NCI-H1092 (cell line): ENCODE measurements at places on chromosomes 11 and 22.

DNA sequence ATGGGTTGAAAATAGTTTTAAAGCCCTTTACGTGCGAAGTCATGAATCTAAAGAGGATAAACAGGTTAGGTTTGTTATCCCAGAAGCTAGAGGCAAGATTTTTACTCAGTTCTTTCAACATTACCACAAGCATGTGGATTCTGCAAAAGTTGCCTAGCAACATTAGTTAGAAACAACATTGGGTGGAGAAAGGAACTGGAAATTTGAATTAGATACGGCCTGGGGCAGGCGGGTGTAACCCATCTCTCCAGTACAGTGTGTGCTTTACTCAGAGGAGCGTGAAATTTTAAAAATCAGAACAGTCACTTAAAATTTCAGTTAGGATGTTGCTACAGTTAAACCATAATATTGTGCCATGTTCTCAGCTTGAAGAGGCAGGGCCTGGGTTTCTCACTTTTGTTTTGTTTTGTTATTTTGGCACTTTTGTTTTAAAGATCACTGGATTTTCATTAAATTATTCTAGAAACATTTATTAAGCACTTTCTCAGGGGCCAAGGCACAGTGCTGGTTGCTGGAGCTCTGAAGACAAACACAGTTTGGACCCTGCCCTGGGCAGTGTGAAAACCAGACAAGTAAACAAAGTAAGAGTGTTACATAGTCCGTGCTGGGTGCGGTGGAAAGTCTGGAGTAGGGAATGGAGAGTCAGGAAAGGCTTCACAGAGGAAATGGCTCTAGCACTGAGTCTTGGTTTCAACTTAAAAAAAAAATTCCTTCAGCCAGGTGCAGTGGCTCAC is 4.4 kb upstream of the WEE1 start:
- no peak for DNase-seq

DNA sequence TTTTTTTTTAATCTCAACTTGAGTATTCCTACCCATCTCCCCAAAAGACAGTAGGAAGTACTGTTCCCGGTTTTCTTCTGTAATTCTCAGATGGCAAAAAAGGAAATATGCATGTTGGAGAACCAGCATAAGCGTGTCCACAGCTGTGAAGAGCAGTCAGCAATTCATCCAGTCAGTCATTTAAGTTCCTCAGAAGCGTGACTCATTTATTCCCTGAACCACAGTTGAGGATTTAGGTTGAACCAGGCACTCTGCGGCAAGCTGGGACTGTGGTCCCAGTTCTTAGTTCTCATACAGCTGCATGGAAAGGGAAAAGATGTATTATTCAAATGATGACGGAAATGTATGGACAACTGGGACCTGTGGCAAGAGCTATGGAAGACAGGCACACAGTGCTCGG is 61.0 kb upstream of the MYO18B start:
- no peak for DNase-seq

- no peak for DNase-seq
Measured at GRCh38 chr11:115421992-115422689, 82.1 kb downstream of the CADM1 start.

DNA sequence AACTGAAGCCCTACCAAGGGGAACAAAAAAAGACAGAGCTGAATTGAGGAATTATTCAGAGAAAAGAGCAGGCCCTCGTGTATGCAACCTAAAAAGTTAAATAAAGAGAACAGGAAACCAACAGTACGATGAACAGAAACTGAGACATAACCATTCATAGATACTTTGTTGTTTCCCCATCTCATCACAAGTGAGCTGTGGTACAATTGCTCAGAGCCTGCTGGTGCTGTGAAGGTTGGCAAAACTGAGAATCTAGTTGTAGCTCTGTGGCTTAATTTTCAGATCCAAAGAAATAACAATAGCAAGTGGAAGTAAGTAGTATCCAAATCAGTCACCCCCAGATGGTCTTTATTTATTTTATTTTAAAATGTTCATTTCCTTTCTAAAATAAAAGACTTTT is 37.7 kb upstream of the BLID start:
- DNase-seq: no peak

- DNase-seq: no peak
Measured at GRCh38 chr11:67033661-67034166, 10.8 kb downstream of the SYT12 start.

GRCh38 chr11:4039011-4039410 is 55.6 kb upstream of the RRM1 start:
- no peak for DNase-seq

GRCh38 chr11:44527476-44527875 is 38.0 kb upstream of the CD82 start:
- no peak for DNase-seq

DNA sequence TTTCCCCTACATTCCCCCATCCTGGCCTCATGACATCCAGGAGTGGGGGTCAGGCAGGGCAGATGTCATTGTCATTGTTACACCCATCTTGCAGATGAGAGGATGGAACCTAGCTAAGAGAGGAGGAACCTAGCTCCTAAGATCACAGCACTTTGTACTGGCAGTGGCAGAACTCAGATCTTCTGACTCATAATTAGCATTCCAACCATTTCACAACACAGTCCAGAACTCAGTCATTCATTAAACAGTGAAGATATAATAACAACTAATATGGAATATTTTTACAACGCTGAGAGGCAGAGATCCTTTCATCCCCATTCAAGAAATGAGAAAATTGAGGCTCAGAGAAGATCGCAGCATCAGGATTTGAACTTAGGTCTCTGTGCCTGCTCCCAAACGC is 127.8 kb downstream of the CHST1 start:
- DNase-seq: no peak

GRCh38 chr11:18778468-18778867 is 13.1 kb downstream of the PTPN5 start:
- no peak for DNase-seq

- no peak for DNase-seq
Measured at GRCh38 chr11:30889143-30889794, 303.1 kb upstream of the MPPED2 start.

GRCh38 chr11:76033699-76034098 is 172.6 kb downstream of the WNT11 start:
- DNase-seq: no peak

- no peak for DNase-seq
Measured at GRCh38 chr11:112248201-112248600, 12.5 kb downstream of the PLET1 start.

DNA sequence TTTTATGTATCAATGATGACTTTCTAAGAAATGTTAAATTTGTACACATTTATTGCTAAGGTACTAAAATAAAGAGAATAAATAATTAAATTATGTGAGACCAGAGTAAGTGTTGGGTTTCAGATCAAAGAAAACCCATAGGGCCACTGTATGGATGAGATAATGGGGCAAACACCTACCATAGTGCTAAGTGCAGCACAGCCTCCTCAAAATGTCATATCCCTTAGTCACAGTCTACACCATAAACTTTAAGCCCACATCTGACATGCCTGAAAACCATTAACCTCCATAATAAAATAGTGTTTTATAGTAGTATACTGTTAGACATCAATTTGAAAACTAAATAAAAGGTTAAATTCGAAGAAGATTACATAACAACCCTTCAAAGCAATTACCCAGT is 37.5 kb downstream of the SESN3 start:
- DNase-seq: no peak
